ENCODE measurements at places on chromosomes 6 and 20.
A peak's percentile ranks its signal among the peaks of the same experiment; 100 is the strongest.

DNA sequence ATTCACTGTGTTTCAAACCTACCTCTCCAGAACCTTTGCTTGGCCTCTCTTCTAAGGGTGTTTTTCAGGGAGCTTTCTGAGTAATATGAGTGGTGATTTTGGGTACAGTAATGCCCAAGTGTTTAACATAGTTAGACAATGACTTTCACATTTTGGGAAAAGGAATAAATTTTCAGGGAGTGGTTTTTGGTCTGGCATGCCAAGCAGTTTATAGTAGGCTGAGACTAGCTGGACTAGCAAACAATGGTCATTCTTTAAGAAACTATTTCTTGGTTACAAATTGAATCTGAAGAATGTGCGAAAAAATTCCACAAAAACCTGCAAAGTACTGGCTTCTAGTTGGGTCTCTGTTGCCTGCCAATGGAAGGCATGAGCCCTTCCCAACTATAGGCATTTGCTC lies 15.4 kb downstream of the FNDC1 start:
- no peak for DNase-seq

GRCh38 chr20:38894091-38894847 lies 31.9 kb upstream of the FAM83D start:
- DNase-seq, result no peak

GRCh38 chr6:32774426-32774825 lies 11.1 kb upstream of the HLA-DQB2 start:
- no peak for DNase-seq

DNA sequence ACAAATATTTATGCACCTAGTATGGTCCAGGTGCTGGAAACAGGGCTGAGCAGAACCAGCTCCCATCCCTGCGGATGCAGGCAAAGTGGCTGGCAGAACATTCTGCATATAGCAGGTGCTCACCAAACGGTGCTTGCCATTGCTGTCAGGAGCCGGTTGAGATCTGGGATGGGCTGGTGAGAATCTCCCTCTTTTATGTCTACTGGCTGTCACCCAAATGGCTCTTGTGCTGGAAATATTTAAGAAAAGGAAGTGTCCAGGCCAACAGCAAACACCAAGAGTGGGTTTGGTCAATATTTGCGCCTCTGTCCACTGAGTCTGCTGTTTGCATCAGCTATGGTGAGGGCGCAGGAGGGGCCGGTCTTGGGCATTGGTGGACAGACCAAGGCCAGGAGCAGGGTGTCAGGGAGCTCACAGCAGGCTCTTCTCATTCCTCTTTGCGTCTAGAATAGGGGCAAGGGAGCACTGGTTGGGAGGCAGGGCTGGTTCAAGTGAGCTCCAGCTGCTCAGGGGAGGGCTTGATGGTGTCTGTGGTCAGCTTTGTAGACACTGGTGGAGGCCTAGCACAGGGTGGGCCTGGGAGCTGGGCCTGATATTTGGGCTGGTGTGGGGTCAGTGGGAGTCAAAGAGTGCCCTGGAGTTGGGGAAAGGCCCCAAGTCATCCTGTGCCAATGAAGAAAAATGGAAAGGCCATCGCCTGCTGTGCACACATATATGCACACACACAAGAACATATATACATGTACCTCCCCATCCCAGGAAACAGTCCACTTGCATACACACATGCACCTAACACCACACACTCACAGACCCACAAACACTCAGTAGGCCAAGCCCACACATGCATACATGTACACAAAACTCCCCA lies 1.4 kb upstream of the BPIFB2 start:
- no peak for DNase-seq

- no peak for DNase-seq
Observed at GRCh38 chr6:165178056-165178455, 131.3 kb downstream of the C6orf118 start.

- no peak for DNase-seq
Observed at GRCh38 chr6:159805440-159806020, 5.5 kb downstream of the PNLDC1 start.

- DNase-seq, result no peak
Observed at GRCh38 chr6:135144673-135145062, 36.4 kb upstream of the MYB start.

DNA sequence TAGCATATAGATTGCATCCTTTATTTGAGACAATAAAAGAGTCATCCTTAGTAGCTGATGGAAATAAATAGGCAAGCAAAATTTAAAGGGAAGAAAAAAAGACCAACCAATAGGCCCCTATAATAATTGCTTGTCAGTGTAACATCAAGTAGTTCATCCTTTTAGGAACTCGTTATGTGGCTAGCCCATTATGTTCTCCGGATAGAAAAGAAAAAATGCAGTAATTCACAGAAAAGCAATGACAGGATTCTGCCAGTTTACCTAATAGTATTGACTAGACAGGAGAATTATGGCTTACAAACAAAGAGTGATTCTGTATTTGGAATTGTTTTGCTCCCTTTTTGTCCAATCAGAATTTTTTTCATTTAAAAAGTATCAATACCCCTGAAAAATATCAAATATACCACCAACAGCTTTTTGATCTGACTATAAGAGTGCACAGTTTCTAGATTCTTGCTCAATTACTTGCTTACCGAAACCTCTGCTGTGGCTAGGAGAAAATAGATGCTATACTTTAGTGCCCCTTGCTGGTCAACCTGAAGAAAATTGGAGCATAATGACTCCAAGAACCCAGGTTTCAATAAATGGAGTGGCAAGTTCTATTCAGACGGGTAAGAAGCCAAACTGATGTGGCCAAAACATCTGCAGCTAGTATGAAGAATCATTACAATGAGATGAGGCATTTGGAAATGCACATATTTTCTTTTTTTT lies 91.5 kb upstream of the SASH1 start:
- no peak for DNase-seq

- no peak for DNase-seq
Observed at GRCh38 chr6:11729076-11729475, 49.5 kb downstream of the ADTRP start.

- DNase-seq, result no peak
Observed at GRCh38 chr6:3102875-3103274, 15.6 kb upstream of the BPHL start.

DNA sequence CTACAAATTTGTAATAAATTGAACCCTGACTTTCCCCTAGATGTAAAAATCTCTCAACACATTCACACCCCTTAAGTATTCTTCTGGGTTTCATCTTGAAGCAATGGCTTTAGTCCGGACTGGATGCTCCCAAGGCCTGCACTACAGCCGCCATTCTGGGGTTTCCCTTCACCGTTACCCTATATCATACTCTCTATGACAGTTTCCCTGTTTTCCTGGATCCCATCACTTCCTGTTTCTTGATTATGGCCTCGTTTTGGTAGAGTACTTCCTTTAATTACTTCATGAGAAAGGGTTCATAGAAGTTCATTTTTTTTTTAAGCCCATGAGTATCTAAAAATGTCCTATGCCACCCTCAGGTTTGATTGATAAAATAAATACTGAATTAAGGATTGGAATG lies 11.7 kb downstream of the FIG4 start:
- no peak for DNase-seq

- DNase-seq, result peak; percentile 33
Observed at GRCh38 chr6:156832231-156832647, 55.1 kb downstream of the ARID1B start.

GRCh38 chr20:1266167-1266973 lies at the start of gene SNPH:
Gene SNPH (plus strand): TSS chr20:1266294. CDS start chr20:1296240, 29,946 bp downstream.
- DNase-seq, result no peak

- no peak for DNase-seq
Observed at GRCh38 chr6:157987788-157988699, 6.4 kb downstream of the SYNJ2 start.

DNA sequence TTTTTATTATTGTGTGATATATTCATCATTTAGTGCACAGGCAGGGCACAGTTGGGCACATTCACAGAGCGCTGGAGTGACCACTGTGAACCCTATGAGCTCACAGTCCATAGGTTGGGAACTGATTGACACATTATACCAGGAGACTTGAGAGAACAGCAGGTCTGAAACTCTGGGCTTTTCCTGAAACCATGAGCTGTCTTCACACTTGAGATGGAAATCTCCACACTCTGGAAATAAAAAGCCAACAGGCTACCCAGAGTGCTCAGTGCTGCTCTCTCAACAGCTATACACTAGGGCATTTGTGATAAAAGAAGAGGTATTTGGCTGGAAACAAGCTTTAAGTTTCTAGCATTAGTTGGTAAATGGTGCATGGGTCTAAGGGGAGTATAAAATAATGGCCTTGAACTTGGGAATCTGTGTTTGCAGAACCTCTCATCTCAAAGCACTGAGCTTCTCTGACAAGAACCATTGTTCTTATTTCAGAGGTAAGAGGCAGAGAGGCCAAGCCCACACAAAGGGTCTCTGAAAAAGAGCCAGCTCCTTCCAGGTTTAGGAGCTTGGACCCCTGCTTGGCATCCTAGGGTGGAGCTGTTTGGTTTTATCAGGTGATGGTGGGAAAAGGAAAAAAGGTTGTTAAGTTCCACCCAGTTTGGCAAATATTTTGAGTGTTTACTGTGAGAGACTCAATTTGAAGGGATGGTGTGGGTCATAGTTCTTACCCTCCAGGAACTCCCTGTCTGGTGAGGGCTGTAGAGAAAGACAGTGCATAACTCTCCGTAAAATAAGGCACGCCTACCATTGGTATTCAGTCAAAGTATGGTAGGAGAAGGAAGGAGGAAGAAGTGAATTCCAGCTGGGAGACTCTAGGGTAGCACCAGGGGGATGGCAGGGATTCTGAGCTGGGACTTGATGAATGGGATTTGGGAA lies 14.5 kb downstream of the CHMP4B start:
- DNase-seq, result no peak

- DNase-seq, result peak; percentile 49
Observed at GRCh38 chr6:153231048-153231646, 100.1 kb upstream of the RGS17 start.

DNA sequence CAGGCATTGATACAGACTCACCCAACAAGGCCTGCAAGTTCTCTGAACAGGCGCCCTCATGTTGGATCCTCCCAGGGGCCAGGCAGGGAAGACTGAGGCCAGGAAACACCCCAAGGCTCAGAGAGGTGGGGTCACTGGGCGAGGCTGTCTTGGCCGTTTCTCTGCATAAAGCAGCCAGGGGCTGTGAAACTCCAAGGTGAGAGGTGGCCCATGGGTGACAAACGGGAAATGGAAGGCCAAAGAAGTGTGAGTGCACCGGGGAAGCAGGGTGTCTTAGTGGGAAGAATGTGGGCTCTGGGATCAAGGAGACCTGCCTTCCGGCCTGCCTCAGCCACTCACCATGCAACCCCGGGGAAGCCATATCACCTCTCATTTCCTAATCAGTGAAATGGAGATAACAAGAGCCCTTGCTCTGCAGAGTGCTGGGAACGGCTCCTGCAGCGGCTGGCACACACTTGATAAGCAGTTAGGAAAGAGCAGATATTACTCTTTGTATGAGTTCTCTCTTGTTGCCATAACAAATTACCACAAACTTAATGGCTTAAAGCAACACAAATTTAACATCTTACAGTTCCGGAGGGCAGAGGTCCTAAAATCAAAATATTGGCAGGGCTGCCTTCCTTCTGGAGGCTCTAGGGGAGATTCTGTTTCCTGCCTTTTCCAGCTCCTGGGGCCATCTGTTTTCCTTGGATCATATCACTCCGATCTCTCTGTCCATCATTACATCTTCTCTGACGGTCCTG lies 168.6 kb downstream of the NFATC2 start:
- no peak for DNase-seq

GRCh38 chr20:45969712-45970634 lies 2.0 kb downstream of the ZNF335 start:
- peak; percentile 81 for DNase-seq

DNA sequence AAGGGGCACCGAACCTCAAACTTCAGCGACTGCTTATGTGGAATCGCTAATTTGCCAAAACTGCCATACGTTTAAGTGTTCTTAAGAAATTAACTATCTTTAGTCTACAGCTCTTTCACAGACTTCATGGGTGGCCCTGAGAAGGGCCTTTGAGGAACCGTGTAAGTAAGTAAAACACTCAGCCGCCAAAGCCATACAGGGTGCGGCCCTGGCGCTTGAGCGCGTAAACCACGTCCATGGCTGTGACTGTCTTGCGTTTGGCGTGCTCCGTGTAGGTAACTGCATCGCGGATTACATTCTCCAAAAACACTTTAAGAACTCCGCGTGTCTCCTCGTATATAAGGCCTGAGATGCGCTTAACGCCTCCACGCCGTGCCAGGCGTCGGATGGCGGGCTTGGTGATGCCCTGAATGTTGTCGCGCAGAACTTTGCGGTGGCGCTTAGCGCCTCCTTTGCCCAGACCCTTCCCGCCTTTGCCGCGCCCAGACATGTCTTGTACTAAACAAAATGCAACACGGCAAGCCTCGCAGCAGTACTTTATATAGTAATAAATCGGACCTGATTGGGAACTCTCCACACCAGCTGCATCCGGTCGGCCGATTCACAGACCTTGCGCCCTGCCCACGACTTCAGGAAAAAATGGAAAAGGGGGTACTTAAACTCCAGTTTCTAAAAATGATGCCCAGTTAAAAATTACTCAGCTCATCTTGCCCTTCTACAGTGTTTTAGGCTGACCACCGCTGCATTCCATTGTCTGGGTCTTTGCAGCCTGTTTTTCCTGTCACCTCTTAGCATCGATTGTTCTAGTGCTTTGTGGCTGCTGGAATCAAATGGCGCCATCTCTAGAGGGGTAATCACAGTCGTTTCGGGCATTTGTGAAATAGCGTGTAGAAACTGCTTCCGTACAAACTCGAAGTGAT lies 38.9 kb downstream of the OR2B2 start:
- DNase-seq, result no peak

GRCh38 chr6:126167726-126168125 lies 172.2 kb upstream of the CENPW start:
- DNase-seq, result no peak

DNA sequence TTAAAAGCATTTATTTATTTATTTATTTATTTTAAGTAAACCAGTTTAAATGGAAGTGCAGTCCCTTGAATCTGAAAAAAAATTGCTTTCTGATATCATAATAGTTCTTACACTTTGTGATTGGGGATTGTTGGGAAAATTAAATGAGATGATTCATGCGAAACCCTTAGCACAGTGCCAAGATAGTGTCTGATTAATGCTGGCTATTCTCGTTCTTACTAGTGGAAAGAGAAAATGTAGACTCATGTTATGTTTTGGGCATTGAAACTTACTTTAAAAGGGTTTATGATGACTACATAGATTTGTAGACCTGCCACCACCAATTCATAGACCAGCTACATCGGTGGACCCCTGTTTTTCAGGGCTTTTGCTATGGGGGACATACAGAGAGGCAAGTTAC lies 229.2 kb upstream of the ZFP64 start:
- DNase-seq, result no peak

- peak; percentile 15 for DNase-seq
Observed at GRCh38 chr6:22072949-22073348, 223.9 kb downstream of the PRL start.

- DNase-seq, result no peak
Observed at GRCh38 chr6:47741807-47742206, 40.0 kb upstream of the OPN5 start.

Measured in T47D (cell line).